ENCODE measurements at places on chromosomes 11 and 22. TPM values are rescaled to one million over a fixed set of nuclear protein-coding genes. Genes with fewer than 3 reads are reported as not detected.
A peak's percentile ranks its signal among the peaks of the same experiment; 100 is the strongest.

DNA sequence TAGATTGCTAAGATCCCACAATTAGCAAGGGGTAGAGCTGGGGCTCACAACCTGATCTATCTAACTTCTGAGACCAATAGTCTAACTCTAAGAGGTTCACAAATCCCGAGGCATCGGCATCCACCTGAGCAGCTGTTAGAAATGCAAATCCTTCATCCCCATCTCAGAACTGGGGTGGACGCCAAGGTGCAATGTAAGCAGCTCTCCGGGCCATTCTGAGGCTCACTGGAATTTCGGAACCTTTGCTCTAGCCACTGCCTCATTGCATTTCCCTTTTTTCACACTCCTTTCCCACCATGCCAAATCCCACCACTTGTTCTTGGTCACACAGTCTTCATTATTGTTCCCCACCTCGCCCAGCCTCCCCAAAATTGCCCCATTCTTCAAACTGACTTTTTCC, 29.8 kb downstream of the MAML2 start:
- H3K4me3 ChIP-seq = no peak overlapping the region
- H3K27ac ChIP-seq = no peak overlapping the region
- H3K4me1 ChIP-seq = peaks cover 3% of the 10 kb centered on the region
- H3K27me3 ChIP-seq = no peaks in the 10 kb centered on the region
- no peak for DNase-seq

- no peaks in the 10 kb centered on the region for H3K4me1 ChIP-seq
- no peak for DNase-seq
- no peak overlapping the region for H3K27ac ChIP-seq
- H3K27me3 ChIP-seq = no peaks in the 10 kb centered on the region
- H3K36me3 ChIP-seq = no peaks in the 10 kb centered on the region
These were observed 19.2 kb downstream of the FAM168A start for GRCh38 chr11:73578592-73579185.

DNA sequence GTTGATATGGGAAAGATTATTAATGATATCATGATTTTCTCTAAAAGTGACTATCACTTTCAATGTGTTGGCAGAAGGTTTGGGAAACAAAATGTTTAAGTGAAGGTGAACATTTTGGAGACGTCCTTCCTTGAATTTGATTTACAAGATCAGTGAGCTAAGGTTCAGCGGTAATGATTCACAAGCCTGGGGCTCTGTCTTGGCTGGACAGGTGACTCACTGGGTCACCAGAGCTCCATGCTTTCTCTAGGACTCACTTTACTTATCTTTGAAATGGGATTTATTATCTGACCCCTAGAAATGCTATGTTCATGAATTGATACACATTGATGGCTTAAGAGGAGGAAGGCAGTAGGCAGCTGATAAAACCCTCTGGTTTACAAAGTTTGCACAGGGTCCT, 437.5 kb downstream of the NTM start:
- no peaks in the 10 kb centered on the region for H3K27me3 ChIP-seq
- no peaks in the 10 kb centered on the region for H3K36me3 ChIP-seq
- no peak for DNase-seq
- no peak overlapping the region for H3K27ac ChIP-seq
- H3K4me1 ChIP-seq = no peaks in the 10 kb centered on the region
- no peak overlapping the region for H3K4me3 ChIP-seq

- no peak overlapping the region for H3K4me3 ChIP-seq
- H3K4me1 ChIP-seq = no peaks in the 10 kb centered on the region
- no peak for DNase-seq
- H3K27me3 ChIP-seq = peaks cover 3% of the 10 kb centered on the region
- no peak overlapping the region for H3K27ac ChIP-seq
- no peaks in the 10 kb centered on the region for H3K36me3 ChIP-seq
These were observed 183.0 kb downstream of the CEP164 start for GRCh38 chr11:117510646-117511045.

DNA sequence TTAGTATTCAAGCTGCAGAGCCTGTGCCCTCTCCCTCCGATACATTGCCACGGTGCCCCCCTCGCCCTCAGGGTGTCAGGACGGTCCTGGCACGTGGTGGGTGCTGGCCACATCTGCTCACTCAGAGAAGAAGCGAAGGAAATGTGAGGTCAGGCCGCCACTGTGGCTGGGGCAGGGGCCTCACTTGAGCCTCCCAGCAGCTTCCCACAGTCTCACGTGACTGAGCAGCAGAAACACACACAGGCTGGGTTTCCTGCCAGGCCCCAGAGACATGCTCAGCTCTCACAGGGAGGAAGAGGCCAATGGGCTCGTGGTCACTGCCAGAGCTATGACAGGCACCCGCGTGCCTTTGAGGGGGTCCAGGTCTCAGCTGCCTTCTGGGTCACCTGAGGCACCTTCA, 37.9 kb upstream of the PRR5 start:
- no peaks in the 10 kb centered on the region for H3K4me1 ChIP-seq
- H3K27ac ChIP-seq = no peak overlapping the region
- DNase-seq = no peak
- no peaks in the 10 kb centered on the region for H3K27me3 ChIP-seq
- H3K36me3 ChIP-seq = no peaks in the 10 kb centered on the region

- no peak for DNase-seq
- H3K36me3 ChIP-seq = no peaks in the 10 kb centered on the region
- no peaks in the 10 kb centered on the region for H3K27me3 ChIP-seq
- no peak overlapping the region for H3K27ac ChIP-seq
- no peak overlapping the region for H3K4me3 ChIP-seq
These were observed 64.8 kb downstream of the PPP6R3 start for GRCh38 chr11:68525336-68525735.

- no peak for DNase-seq
- H3K4me1 ChIP-seq = peaks cover 3% of the 10 kb centered on the region
- H3K27ac ChIP-seq = peak overlapping the region; percentile 85
- no peak overlapping the region for H3K4me3 ChIP-seq
- H3K36me3 ChIP-seq = no peaks in the 10 kb centered on the region
- no peaks in the 10 kb centered on the region for H3K27me3 ChIP-seq
These were observed 13.4 kb downstream of the TMEM184B start for GRCh38 chr22:38259370-38259769.

GRCh38 chr11:13311570-13311969, 34.0 kb downstream of the BMAL1 start:
- peak; percentile 28 for DNase-seq
- H3K4me3 ChIP-seq = no peak overlapping the region
- H3K27me3 ChIP-seq = no peaks in the 10 kb centered on the region
- no peaks in the 10 kb centered on the region for H3K36me3 ChIP-seq
- no peaks in the 10 kb centered on the region for H3K4me1 ChIP-seq

- no peaks in the 10 kb centered on the region for H3K27me3 ChIP-seq
- no peak overlapping the region for H3K4me3 ChIP-seq
- H3K4me1 ChIP-seq = no peaks in the 10 kb centered on the region
- DNase-seq = no peak
- no peaks in the 10 kb centered on the region for H3K36me3 ChIP-seq
- no peak overlapping the region for H3K27ac ChIP-seq
These were observed 55.6 kb upstream of the RRM1 start for GRCh38 chr11:4039011-4039410.

DNA sequence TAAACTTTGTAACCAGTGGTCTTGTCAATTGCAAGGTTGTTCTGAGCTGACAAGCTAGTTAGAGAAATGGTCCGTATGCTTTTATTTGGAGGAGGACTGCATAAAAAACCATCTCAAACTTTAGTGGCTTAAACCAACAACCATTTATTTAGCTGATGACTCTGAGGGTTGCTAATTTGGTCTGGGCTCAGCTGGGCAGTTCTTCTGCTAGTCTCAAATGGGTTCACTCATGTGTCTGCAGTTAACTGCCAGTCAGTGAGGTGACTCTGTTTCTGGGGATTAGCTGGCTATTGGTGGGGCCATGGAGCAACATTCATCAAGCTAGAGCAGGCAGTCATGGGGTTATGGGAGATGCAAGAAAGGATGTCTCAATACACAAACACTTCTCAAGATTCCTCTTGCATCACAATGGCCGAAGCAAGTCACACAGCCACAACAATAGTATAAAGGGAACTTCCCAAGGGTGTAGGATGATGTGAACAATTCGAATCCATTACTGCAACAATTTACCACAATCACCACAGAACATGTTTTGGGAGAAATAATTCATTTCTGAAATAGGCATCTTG, 521.9 kb downstream of the INSC start:
- no peaks in the 10 kb centered on the region for H3K4me1 ChIP-seq
- no peaks in the 10 kb centered on the region for H3K27me3 ChIP-seq
- DNase-seq = no peak
- no peak overlapping the region for H3K4me3 ChIP-seq
- no peak overlapping the region for H3K27ac ChIP-seq
- no peaks in the 10 kb centered on the region for H3K36me3 ChIP-seq

GRCh38 chr22:42841444-42841843, 15.6 kb downstream of the ARFGAP3 start:
- no peak overlapping the region for H3K27ac ChIP-seq
- DNase-seq = no peak
- peaks cover 8% of the 10 kb centered on the region for H3K4me1 ChIP-seq
- no peaks in the 10 kb centered on the region for H3K27me3 ChIP-seq
- H3K4me3 ChIP-seq = no peak overlapping the region

- no peak for DNase-seq
- no peaks in the 10 kb centered on the region for H3K36me3 ChIP-seq
- no peaks in the 10 kb centered on the region for H3K4me1 ChIP-seq
- H3K4me3 ChIP-seq = no peak overlapping the region
These were observed 717.9 kb downstream of the OPCML start for GRCh38 chr11:132814410-132814809.

DNA sequence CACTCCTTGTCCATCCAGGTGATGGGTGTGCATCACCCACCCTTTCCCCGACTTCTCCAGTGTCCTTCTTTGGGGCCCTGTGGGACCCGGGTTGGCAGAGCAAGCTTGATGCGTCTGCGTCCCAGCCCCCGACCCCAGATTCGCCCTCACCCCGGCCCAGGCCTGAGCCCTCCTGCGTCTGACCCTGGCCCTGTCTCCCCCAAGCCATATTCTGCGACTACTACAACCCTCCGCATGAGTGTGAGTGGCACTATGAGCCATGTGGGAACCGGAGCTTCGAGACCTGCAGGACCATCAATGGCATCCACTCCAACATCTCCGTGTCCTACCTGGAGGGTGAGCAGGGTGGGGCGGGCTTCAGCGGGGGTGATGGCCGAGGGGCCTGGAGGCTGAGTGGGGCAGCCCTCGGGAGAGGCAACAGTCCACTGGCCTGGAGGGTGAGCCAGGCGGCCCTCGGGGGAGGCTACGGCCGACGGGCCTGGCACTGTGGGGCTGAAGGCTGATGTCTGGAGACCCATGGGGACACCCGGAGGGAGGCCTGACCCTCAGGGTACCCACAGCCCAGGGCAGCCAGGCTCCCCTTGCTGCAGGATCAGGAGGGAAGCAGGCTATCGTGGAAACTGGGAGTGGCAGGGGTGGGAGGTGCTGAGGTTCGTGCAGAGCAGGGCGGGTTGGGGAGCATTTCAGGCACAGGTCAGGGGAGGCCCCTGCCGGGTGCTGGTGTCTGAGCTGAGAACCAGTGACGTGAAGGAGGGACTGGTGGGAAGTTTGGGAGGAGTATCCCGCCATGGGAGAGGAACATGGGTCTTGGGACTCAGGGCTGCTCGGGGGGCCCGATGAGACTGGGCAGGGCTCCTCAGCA, 15.3 kb downstream of the MUC2 start:
- no peaks in the 10 kb centered on the region for H3K27me3 ChIP-seq
- DNase-seq = no peak
- H3K36me3 ChIP-seq = no peaks in the 10 kb centered on the region
- no peaks in the 10 kb centered on the region for H3K4me1 ChIP-seq

DNA sequence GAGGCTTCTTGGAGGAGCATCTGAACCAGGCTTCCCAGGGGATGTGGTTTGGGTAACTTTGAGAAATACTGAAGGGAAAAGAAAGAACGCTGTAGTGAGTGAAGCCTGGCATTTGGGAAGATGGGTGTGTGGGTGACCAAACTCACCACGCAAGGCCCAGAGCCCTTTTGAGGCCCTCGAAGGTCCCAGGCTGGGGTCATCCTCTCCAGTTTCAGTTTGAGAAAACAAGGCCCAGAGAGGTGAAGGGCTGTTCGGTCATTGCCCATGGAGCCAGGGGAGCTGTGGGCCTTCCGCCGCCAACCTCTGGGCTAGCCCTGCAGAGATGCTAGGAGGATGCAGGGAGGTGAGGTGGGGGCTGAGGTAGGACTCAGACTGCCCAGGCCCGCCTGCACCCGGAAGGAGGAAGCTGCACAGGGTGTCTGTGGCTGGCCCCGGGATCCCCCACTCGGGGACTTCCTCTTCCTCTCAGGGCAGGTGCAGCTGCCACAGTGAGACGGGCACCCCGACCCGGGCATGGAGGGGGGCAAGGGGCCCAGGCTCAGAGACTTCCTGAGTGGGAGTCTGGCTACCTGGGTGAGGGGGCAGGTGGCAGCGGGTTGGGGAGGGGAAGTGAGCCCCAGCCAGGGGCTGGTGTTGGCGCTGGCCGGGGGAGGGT, at the start of gene CCDC88B:
CCDC88B (plus strand) TSS at position 451 of the 655 bp plus-strand sequence; CDS start at position 514, 63 bp downstream.
- no peak for DNase-seq
- H3K4me1 ChIP-seq = peaks cover 4% of the 10 kb centered on the region
- no peaks in the 10 kb centered on the region for H3K36me3 ChIP-seq
- no peak within 1 kb of the TSS for H3K27ac ChIP-seq
- no peaks in the 10 kb centered on the region for H3K27me3 ChIP-seq
- no peak within 1 kb of the TSS for H3K4me3 ChIP-seq

DNA sequence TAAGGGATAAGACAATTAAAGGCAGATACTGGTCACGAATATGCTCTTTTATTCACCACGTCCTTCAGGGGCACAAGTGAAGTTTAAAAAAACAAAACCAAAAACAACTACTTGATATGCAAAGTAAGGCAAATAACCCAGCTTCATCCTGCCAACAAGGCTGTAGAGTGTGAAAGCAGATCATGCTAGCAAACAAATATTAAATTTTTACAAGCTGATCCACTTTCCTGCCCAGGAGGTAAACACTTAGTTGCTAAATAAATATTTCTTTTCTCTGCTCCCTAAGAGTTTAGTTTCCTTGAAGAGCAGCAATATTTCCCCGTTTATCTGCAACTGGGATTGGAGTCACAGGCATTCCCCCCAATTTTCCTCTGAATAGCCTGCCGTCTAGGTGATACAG, 300.2 kb downstream of the LARGE1 start:
- peak; percentile 24 for DNase-seq
- H3K36me3 ChIP-seq = no peaks in the 10 kb centered on the region
- no peak overlapping the region for H3K27ac ChIP-seq
- H3K4me3 ChIP-seq = no peak overlapping the region

DNA sequence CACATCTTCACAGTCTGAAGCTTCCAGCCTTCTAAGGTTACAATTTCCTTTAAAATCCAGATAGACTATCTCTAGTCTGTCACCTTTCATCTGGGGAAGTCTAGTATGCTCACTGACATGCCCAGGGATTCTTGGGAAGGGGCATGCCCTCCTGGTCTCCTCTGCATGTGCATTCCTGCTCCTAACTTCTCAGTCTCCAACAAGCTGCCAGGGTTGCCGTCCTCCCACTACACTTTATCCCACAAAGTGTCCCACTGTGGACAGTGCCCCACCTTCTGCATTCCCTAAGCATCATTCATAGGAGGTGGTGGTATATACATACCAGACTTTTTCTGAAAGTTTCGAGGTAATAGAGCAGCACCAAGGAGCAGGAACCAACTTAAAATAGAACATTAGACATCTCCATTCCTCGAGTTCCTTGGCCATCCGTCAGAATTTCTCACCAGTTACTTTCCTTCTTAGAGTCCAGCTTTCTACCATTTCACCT, 28.7 kb downstream of the EIF3F start:
- H3K27me3 ChIP-seq = no peaks in the 10 kb centered on the region
- no peak for DNase-seq
- H3K36me3 ChIP-seq = no peaks in the 10 kb centered on the region
- no peak overlapping the region for H3K27ac ChIP-seq
- H3K4me3 ChIP-seq = no peak overlapping the region

Gene AIFM3
- total RNA-seq = 1.4 TPM

Gene SCGB1D2
- not detected for total RNA-seq

Gene UCP2
- 23.1 TPM for total RNA-seq

Gene DHCR7
- total RNA-seq = 29.5 TPM

Gene ELF5
- 0.18 TPM for total RNA-seq

Gene BDNF
- 0.87 TPM for total RNA-seq

Gene OR2D2
- 1.2 TPM for total RNA-seq

Gene ENTHD1
- total RNA-seq = 0.09 TPM

Gene FGF3
- total RNA-seq = not detected

Gene NPAS4
- 0.74 TPM for total RNA-seq

Gene OOSP3
- not detected for total RNA-seq
